ENCODE measurements at places on chromosomes 7 and 10.

DNA sequence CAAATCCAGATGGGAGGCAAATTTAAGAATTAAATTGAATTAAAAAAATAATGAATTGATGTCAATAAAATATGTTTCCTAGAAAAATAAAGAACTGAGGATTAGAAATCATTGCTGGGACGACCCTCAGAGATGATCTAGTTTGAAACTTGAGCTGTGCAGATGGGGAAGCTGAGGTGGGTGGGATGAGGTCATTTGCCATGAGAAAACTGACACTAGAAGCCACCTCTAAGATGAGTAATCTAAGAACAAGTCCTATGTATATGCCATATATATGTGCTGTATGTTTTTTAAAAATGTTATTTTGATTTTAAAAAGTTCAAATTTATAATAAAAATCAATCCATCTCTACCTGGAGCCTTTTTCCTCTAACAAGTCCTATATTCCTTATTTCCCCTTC lies 135.7 kb downstream of the RSU1 start:
- no peak for DNase-seq

GRCh38 chr10:102511583-102512274 lies 8.0 kb downstream of the SUFU start:
- DNase-seq, result no peak

DNA sequence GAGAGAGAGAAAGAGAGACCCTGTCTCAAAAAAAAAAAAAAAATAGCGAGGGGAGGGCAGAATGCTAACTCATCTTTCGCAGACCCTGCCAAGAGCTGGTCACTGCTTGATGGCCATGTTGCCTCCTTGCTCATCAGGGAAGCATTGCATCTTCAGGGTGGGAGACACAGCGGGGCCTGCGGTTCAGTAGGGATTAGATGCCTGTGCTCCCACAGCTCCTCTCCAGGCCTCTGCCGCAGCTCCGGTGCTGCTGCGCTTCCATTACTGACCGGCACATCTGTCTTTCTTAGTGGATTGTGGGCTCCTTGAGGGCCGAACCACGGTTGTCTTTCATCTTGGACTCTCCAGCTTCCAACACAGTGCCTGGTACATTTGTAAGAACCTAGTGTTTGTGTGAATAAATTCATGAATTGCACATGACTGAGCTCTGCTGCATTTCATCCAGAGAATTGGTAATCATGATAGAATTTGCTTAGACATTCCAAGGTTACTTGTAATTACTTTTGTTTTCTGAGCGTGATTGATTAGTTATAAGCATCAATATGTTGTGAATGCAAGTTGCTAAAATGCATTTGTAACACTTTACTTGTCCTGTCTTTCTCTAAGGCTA lies 16.8 kb downstream of the HK1 start:
- no peak for DNase-seq

DNA sequence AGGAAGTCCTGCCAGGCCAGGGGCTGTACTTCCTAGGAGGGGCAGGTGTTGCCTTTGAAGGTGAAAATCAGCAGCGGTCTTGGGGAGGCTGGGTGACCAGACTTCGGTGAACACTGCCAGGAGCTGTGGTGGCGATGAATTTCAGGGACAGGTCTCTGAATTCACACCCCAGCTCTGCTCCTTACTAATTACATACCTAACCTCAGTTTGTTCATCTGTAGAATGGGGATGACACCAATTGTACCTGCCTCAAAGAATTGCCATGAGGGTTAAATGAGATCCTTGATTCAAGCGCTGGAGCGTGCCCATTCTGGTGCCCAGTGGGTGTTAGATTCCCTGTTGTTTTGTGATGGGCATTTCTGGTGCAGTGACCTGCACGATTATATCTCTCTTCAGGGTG lies 102.8 kb downstream of the TACC2 start:
- DNase-seq, result no peak

DNA sequence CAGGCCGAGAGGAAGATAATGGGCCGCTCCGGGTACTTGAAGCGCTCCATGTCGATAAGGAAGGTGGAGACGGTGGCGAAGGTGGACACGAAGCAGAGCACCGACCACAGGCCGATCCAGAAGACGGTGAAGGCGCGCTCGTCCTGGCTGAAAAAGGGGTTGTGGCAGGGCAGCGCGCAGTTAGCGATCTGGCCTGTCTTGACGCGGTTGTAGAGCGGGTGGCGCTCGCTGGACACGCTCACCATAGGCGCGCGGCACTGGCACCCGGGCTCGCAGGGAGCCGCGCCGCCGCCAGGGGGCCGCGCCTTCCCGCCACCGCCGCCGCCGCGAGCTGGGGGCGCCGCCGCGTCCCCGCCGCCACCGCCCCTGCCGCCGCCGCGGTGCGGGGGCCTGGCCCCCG lies 1.6 kb downstream of the FZD8 start:
- no peak for DNase-seq

- no peak for DNase-seq
These were observed 97.2 kb upstream of the DKK1 start for GRCh38 chr10:52216852-52217251.

GRCh38 chr7:70032649-70033048 lies 434.4 kb downstream of the AUTS2 start:
- no peak for DNase-seq

GRCh38 chr7:11466517-11467105 lies 365.4 kb downstream of the THSD7A start:
- no peak for DNase-seq

DNA sequence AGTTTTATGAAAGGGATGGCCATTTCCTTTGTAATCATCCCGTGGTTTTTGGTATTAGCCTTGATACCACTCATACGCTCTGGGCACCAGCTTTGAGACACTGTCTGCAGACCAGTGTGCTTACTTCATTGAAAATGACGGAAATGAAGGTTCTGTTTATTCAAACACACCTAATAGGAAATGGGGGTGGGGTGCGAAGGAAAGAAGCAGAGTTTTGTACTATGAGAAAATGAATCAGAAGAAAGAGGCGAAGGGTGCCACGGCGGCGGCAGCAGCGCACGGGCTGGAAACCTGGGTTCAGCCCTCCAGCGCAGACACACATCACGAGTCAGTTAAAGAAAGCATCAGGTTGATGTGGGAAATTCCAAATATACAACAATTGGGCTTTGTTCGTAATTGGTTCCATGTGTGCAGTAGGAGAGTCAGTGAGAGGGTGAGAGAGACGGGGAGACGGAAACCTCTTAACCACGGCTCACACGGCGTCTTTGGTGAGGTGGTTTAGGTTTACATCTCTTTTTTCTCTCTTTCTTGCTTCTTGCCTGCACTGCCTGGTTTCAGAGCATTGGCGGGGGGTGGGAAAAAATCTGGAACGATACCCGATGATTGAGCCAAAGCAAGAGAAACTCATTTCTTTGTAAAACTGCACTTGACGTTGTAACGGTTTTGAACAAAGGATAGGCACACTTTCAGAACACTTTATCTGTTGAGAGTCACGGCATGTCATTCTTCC lies 321.2 kb downstream of the FRMD4A start:
- no peak for DNase-seq

- no peak for DNase-seq
These were observed 97.3 kb upstream of the COL1A2 start for GRCh38 chr7:94297397-94297838.

- no peak for DNase-seq
These were observed 9.5 kb upstream of the ZNF862 start for GRCh38 chr7:149828357-149829309.

DNA sequence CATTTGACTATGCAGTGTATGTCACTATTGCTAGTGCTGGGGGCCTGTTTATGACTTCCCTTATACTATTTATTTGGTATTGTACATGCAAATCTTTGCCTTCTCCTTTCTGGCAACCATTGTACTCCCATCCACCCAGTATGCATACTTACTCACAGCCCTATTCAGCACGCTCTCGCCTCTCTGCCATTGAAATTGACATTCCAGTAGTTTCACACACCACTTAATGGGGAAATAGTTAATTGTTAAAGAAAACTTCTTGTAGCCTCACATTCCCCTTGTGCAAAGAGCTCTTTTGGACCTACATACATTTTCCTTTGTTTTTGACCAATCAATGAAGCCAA lies 9.9 kb downstream of the CLDN12 start:
- DNase-seq, result no peak

DNA sequence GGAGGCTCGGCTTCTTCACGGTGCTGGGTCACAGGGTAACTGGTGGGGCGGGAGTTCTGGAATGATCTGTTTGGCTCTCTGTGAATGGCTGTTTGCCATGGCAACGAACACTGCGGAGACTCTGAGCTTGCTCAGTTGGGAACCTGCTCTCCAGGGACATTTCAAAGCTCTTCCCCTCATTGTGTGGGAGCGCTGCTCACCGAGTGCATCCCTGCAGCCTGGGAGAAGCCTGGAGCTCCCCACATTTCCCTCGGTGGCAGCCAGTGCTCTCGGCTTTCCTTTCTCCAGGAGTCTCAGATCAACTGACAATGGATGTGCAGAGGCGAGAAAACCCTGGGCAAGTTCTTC lies 57.6 kb upstream of the CACUL1 start:
- no peak for DNase-seq

GRCh38 chr7:130831817-130832481 lies 97.9 kb upstream of the KLF14 start:
- no peak for DNase-seq

DNA sequence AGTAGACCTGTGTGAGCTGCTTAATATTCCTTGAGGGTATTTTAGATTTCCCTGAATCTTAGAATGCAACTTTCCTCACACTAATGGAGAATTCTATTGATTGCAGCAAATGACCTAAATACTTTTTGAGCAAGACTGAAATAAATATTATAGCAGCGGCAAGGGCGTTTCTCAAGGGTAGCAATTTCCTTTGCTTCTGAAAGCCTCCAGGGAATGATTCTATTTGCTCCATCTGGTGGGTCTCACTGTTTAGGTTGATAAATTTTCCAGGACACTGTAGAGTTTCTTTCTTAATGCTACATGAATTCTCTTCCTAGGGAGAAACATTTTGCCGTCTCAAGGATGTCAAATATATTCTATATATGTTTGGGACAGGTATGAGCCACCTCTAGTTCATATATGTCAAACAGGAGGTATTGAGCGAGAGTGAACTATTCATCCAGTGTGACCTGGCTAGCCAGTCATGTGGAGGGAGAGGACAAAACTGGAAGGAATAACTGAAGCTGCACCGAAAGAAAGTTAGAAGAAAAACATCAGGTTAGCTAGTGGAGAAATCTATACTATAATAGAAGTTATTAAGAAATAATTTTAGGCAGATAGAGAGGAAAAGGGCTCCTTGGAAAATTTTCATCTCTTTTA lies 57.9 kb upstream of the FZD8 start:
- DNase-seq, result no peak

DNA sequence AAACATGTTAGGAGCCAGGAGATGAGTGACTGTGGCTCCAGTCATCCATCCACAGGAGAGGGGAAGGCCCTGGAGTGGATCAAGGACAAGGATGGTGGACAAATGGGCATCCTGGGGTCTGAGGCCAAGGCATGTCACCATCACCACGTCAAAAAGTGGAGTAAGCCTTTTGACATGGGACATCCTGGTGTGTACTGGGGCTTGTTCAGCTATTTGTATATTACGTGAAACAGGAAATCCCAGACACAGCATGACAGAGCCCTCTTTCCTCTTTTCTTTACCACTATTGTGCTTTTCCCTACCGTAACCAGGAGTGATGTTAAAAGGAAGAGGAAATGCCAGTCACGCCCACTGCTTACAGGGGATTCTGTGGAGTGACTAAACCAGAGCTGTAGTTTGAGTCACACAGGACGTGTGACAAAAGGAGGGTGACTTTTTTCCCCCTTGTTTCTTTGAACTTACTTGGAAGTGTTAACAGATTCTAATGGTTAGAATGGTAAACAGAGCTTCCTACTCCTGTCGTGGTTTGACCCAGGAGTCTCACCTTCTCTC lies 15.4 kb downstream of the ACSL5 start:
- no peak for DNase-seq

- DNase-seq, result no peak
These were observed 570 bp upstream of the PRTFDC1 start for GRCh38 chr10:24952707-24953645.

DNA sequence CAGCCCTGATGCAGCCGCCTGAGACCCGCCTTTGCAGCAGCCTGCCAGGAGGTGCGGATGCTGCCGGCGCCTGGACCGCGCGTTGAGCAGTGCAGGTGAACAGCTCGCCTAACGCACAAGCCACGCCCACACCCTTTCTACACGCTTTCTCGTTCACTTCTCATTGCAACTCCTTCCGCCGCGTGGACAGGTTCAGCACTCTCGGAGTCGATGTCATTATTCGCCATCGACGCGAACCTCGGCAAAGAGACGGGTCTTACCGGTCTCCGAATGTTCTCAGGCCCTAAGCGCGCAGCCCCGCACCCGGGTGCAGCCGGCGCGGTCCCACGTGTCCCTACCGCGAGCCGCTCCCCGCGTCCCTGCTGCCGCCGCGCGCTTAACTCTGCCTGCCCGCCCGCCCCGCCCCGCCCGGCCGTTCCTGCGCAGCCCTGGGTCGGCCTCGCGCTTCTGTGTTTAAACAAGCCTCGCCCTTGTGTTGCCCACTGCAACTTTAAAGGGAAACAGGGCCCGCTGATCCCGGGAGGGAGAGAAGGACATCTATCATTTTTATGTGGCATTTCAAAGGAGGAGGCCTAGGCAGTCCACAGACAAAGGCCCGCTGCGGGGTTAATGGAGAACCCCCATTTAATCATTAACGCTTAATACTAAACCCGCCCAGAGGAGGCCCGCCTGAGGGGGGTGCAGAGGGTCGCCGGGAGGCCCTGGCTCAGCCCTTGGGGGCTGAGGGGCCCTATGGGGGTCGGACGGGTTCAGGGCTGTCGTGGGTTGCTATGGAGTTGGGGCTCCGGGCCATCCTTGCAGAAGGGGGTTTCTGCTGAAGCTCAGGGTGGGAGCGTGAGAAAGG lies 128.5 kb downstream of the WDR11 start:
- DNase-seq, result no peak

DNA sequence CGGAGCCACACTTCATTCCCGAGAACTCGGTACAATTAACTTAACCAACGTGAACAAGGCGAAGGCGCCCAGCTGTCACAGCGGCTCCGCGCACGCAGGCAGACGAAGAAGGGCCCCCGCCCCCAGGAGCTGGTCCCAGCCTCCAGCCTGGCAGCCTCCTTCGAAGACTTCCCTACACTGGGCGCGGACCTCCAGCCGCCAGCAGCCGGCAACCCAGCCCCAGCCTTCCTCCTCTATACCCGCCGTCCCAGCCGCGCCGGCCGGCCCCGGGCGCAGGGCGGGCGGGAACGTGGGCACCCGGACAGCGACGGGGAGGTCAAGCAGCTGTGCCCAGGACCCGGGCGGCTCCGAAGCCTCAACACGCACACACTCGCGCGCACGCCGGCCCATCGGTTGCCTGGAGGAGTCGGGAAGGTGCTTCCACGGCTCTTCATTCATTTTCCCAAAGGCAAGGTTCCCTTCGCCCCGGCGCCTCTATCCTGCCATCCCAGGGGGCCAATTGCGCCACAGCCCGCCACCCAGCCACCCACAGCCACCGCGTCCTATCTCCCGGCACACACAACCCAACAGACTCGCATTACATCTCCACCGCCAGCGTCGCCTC lies 1.6 kb downstream of the CHST15 start:
- DNase-seq, result no peak
